ENCODE measurements at places on chromosomes 4 and X. TPM values are rescaled to one million over a fixed set of nuclear protein-coding genes. Genes with fewer than 3 reads are reported as not detected.

Gene DMP1
- total RNA-seq, result not detected

Gene SYNPO2
- 0.37 TPM for total RNA-seq

- no peak overlapping the region for H3K27ac ChIP-seq
- H3K4me1 ChIP-seq, result no peaks in the 10 kb centered on the region
- H3K4me3 ChIP-seq, result no peak overlapping the region
- no peaks in the 10 kb centered on the region for H3K36me3 ChIP-seq
These were observed 734.1 kb downstream of the ADGRL3 start for GRCh38 chr4:61934198-61934597.

Gene NKX3-2
- 0.25 TPM for total RNA-seq

DNA sequence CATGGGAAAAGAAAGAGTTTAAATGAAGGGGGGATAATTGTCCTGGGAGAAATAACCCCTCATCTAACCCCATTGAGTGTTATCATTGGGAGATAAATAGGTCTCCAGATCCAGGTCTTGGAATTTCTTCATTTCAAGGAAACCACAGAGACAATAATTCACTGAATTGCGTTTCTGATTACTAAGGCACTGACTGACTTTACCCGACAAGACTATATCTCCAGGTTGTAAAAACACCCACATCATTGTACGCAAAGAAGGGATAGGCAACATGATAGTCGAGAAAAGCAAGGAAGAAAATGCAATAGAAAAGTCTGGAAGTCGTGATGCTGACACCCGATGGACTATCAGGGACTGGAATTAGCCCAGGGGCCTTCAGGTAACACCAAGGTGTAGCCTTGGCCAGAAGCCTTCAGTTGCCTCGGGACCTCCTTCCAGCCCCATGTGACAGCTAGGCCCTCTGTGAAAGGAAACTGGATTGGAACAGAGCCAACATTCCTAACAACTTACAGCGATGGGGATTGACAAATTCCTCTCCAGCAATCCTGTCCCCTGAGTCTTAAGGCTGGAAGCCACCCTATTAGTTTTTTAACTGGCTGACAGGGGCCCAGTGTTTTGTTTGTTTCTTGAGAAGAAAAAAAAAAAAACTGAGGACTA lies 46.5 kb upstream of the RAB9B start:
- no peaks in the 10 kb centered on the region for H3K36me3 ChIP-seq
- peak; percentile 57 for DNase-seq
- no peaks in the 10 kb centered on the region for H3K4me1 ChIP-seq
- H3K27me3 ChIP-seq, result no peaks in the 10 kb centered on the region
- H3K27ac ChIP-seq, result no peak overlapping the region
- H3K4me3 ChIP-seq, result no peak overlapping the region

DNA sequence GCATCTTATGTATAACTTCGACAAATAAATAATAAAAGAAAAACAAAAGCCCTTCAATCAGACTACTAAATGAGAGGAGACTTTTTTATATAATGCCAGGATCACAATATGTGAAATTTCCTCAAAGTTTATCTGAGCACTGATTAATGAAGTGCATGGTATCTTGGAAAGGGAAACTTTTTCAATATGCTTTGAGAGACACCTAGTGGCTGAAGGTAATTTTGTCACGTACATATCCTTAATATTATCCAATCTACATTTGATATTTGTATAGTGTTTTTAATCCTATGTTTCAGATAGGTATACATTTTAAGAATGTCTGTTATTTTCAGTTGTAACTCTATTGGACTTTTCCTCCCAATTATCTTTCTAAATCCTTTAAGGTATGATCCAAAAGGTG lies 146.8 kb downstream of the KLHL4 start:
- no peak overlapping the region for H3K27ac ChIP-seq
- H3K27me3 ChIP-seq, result no peaks in the 10 kb centered on the region
- H3K4me3 ChIP-seq, result no peak overlapping the region
- H3K4me1 ChIP-seq, result no peaks in the 10 kb centered on the region
- H3K36me3 ChIP-seq, result no peaks in the 10 kb centered on the region
